EH (cell line): ENCODE measurements at places on chromosomes 11 and 22.

DNA sequence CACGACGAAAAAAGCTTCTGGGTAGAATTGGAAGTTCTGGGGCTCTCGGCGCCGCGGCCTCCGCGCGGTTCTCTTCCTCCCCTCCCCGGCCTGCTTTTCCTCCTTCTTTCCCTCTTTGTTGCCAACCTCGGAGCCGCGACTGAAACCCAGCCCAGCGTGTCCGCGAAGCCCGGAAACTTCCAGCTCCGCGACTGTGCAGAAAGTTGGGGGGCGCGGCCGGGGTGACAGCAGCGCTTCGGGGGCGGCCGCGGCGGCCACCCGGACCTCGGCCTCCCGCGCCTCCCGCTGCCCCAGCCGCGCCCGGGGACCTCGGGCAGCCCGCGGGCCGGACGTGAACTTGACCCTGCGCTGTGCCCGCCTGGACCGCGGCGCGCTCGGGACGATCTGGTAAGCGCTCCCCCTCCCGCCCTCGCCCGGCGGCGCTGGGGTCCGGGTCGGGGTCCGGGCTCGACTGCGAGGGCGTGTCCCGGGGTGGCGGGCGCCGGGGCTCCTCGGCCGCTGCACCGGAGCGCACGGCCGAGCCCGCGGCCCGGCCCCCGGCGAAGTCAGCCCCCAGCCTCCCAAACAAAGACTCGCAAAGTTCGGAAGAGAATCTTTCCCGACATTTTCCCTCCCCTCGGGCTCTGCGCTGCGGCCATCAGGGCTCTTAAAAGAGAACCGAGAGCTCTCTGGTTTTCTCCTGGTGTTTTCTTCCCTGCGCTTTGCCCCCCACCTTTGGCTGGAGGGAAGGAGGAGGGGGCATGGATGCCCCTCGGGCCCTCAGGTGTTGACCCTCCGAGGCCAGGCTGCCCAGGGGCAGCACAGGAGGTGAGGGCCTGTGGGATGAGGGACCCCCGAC is 67.9 kb upstream of the WNT7B start:
- peak; percentile 54 for DNase-seq

DNA sequence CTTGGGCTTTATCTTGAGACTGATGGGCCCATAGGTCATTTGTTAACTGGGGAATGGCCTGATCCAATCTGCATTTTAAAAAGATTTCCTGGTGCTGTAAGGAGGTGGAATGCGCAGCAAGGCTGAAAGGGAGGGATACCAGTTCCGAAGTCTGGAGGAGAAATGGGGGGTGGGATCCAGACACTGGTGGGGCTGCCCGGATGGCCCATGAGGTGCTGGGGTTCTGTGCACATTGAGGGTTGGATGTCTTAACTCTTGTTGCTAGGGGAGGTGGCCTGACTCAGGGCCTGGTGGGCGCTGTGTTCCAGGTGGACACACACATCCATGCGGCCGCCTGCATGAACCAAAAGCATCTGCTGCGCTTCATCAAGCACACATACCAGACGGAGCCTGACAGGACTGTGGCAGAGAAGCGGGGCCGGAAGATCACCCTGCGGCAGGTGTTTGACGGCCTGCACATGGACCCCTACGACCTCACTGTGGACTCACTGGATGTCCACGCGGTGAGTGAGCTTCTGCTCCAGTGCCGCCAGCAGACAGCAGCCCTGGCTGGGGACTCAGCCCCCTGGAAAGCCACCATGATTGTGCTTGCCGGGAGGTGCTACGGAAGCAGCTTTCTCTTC is 38.1 kb downstream of the AMPD3 start:
- DNase-seq = no peak

GRCh38 chr11:33040862-33041453 is 1.6 kb downstream of the TCP11L1 start:
- no peak for DNase-seq

DNA sequence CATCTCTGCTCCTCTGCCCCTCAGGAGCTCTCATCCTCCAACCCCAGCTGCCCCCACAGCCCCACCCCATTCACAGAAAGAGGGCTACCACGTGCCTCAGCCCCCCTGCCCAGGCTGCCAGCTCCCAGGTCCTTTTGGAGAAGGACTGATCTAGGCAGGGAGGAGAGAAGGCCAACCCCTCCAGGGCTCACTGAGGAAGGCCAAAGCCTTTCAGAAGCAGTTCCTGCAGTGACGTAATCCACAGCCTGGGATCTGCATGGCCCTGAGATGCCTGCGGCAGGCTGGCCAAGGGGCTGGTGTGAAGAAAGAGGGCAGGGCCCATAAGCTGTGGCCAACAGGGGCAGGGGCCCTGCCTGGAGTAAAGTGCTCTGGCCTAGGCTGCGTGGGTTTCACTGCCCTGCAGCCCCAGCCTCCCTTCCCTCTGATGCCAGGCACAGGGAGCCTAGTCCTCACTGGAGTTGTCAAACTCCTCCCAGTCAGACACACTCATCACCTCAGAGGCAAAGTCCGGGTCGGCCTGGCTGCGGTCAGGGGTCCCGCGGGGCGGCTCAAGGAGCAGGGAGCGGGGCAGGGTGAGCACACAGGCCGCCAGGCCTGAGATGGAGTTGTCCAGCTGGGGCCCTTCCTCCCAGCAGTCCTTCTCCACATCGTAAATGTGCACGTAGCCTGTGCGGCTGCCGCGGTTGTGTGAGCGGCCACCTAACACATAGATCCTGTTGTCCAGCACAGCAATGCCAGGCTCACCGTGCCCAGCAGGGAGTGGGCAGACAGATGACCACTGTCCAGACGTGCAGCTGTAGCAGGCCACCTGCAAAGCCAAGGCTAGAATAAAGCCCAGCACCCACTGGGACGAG is 4.2 kb upstream of the SCARF2 start:
- peak; percentile 62 for DNase-seq

- no peak for DNase-seq
Measured at GRCh38 chr22:48226026-48227013, 1463.9 kb downstream of the TBC1D22A start.

DNA sequence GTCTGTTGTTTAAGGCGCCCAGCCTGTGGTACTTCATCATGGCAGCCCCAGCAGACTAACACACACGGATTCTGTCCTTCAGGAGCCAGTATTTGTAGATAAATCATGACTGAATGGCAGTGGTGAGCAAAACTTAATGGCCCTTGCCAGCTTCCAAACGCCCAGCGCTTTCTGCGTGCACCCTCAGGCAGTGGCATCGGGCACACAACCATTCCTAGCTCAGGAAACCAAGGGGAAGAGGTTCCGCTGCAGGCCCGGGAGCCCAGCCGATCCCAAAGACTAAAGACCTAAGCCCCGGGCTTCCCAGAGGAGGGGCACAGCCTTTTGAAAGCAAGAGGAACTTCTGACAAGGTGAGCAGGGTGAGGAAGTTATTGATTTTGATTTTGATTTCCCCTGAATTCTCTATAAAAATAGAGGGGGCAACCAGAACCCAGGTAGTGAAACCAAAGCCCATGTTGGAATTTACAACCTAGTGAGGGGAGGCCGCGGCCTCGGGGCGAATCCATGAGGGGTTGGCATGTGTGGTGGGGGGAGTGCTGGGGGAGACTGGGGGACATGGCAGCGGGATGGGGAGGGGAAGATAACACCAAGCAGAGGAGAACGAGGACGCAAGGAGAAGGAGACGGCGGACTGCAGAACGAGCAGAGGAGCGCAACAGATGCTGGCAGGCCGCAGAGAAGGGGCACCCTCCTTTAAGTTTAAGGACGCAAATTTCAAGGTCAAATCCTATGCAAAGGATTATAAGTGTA is 79.9 kb upstream of the SEPTIN5 start:
- DNase-seq = no peak
